ENCODE measurements at places on chromosomes 12 and 14. TPM values are rescaled to one million over a fixed set of nuclear protein-coding genes. Genes with fewer than 3 reads are reported as not detected.

DNA sequence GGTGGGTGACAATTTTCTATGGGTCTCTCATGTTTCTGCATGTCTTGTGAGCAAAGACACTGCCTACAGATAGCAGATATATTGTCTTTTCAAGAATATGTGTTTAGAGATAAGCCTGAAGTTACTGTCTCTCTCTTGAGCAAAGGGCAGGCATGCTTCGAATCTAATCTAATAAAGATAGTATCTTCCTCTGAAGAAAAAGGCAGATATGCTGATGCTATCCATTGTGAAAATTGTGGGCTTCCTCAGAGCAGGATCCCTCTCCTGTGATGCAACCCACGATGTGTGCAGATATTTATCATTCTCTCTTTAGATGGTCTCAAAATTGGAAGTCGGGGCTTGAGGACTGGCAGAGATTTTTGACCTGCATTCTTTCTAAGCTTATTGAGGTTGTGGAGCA, 187.0 kb downstream of the DACT1 start:
- DNase-seq = no peak

DNA sequence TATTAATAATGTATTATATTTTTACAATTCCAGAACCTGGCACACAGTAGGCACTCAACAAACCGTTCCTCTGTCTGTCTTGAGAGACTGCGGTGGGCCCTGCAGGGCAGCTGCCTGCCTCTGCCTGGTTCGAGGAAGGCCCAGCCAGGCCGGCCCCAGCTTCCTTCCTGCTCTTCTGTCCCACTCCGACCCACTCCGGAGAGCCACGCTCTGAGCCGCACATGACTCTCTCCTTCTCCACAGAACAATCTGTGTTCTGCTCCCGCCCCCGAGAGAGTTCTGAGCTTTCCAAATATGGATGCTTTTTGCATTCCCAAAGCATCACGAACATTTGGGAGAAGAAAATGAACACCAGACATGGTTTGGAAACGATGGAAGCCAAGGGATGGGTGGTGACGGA, 57.3 kb downstream of the TTC7B start:
- peak; percentile 40 for DNase-seq

GRCh38 chr12:26938701-26939062, 412 bp downstream of the FGFR1OP2 start:
- peak; percentile 29 for DNase-seq

GRCh38 chr12:42410340-42410739, 84.4 kb downstream of the PPHLN1 start:
- no peak for DNase-seq

GRCh38 chr14:37972941-37973887, 234.5 kb upstream of the SSTR1 start:
- DNase-seq = no peak

GRCh38 chr14:78197051-78197450, 26.9 kb downstream of the NRXN3 start:
- no peak for DNase-seq

GRCh38 chr12:111304642-111305071, 64.2 kb downstream of the PHETA1 start:
- peak; percentile 30 for DNase-seq

GRCh38 chr12:132834181-132834711, 5.6 kb upstream of the GOLGA3 start:
- peak; percentile 21 for DNase-seq

DNA sequence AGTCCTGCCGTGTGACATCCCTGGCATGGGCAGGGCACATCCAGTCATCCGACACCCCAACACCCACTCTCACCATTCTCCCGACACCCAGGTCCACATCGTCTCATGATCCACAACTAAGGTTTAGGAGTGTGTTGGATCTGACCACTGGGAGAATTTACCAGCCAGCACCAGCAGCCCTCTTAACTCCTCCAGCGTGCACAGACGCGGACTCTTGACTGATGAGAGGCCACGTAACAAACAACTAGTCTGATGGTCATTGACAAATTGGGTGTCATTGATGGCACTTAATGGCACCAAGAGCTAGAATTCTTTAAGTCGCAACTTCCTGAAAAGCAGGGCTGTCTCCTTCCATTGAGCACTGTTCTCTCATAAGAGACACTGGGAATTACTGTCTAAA, 203.0 kb upstream of the SFSWAP start:
- no peak for DNase-seq

- no peak for DNase-seq
Measured at GRCh38 chr12:132174015-132174838, 30.0 kb downstream of the NOC4L start.

- DNase-seq = no peak
Measured at GRCh38 chr14:76696361-76696760, 64.9 kb upstream of the VASH1 start.

GRCh38 chr12:56599797-56600196, 30.3 kb downstream of the BAZ2A start:
- no peak for DNase-seq

The CLEC2A gene
- total RNA-seq = not detected

The NUDT14 gene
- 15.3 TPM for total RNA-seq

The MYF6 gene
- total RNA-seq = not detected

The GLI1 gene
- total RNA-seq = 0.47 TPM

The KRT78 gene
- total RNA-seq = not detected

The RPL10L gene
- not detected for total RNA-seq

The COA8 gene
- total RNA-seq = 15.1 TPM

The RTRAF gene
- 134 TPM for total RNA-seq

The ARHGAP9 gene
- total RNA-seq = 403 TPM

The P3H3 gene
- 1.4 TPM for total RNA-seq

The RTL1 gene
- not detected for total RNA-seq

The GPR84 gene
- total RNA-seq = not detected

Measured in CD4-positive, CD25-positive, alpha-beta regulatory T cell (primary cell).